Aorta (tissue), 5 donors: ENCODE measurements at places on chromosomes 7 and 10.

- H3K27ac ChIP-seq: no peak overlapping the region
- H3K4me3 ChIP-seq: no peak overlapping the region
- no peaks in the 10 kb centered on the region for H3K36me3 ChIP-seq
- no peaks in the 10 kb centered on the region for H3K27me3 ChIP-seq
- no peak for DNase-seq
- H3K4me1 ChIP-seq: no peaks in the 10 kb centered on the region
Observed at GRCh38 chr7:37068902-37069301, 344.6 kb upstream of the AOAH start.

- H3K27ac ChIP-seq: no peak overlapping the region
- DNase-seq: no peak
- no peaks in the 10 kb centered on the region for H3K27me3 ChIP-seq
- no peaks in the 10 kb centered on the region for H3K36me3 ChIP-seq
- no peaks in the 10 kb centered on the region for H3K4me1 ChIP-seq
Observed at GRCh38 chr10:70174058-70174741, 3.9 kb upstream of the SAR1A start.

- H3K4me3 ChIP-seq: no peak overlapping the region
- H3K36me3 ChIP-seq: no peaks in the 10 kb centered on the region
- DNase-seq: no peak
- no peak overlapping the region for H3K27ac ChIP-seq
Observed at GRCh38 chr7:16171928-16172327, 249.4 kb downstream of the CRPPA start.

DNA sequence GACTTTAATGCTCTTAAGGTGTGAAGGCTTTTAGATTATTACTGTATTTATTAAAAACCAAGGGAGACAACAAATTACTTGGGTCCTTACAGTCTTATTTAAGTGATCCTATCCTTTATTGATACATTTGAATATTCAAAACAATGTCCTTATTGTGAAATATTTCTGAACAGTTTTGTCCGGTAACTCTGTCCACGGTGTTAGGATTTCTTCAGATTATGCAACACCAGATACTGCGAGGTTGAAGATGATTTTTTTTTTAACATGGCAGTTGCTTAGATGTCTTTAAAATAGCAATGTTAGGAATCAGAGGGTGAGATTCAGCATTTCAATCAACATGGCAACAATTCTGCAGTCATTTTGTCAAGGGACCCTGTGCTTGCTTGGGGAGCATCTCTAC lies 176.5 kb downstream of the CSTF2T start:
- H3K36me3 ChIP-seq: no peaks in the 10 kb centered on the region
- H3K27me3 ChIP-seq: no peaks in the 10 kb centered on the region
- no peak for DNase-seq
- no peak overlapping the region for H3K4me3 ChIP-seq

DNA sequence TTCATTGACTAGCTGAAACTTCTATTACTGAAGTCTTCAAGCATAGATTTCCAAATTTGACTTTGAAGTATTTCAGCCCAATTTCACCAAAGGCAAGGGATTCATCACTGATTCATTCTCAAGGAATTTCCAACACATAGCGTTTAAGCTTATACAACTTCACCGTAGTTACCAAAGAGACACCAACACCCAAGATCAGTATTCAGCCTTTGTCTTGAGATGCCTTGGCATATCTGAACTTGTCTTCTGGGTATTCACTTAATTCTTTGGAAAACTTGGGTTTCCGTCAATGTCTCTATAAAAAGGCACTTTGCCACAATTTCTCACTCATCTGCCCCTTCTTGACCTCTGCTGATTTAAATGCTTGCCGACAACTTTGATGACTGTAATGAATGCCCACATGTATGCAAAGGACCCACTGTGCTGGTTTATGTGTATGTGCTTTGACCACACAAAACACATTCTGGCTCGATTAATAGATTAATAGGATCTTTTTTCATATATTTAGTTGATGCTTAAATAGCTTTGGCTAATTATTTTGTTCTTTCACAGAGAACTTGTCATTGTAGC lies 49.6 kb downstream of the TES start:
- no peak overlapping the region for H3K4me3 ChIP-seq
- peaks cover 2% of the 10 kb centered on the region for H3K36me3 ChIP-seq
- no peak overlapping the region for H3K27ac ChIP-seq
- no peak for DNase-seq
- no peaks in the 10 kb centered on the region for H3K27me3 ChIP-seq

DNA sequence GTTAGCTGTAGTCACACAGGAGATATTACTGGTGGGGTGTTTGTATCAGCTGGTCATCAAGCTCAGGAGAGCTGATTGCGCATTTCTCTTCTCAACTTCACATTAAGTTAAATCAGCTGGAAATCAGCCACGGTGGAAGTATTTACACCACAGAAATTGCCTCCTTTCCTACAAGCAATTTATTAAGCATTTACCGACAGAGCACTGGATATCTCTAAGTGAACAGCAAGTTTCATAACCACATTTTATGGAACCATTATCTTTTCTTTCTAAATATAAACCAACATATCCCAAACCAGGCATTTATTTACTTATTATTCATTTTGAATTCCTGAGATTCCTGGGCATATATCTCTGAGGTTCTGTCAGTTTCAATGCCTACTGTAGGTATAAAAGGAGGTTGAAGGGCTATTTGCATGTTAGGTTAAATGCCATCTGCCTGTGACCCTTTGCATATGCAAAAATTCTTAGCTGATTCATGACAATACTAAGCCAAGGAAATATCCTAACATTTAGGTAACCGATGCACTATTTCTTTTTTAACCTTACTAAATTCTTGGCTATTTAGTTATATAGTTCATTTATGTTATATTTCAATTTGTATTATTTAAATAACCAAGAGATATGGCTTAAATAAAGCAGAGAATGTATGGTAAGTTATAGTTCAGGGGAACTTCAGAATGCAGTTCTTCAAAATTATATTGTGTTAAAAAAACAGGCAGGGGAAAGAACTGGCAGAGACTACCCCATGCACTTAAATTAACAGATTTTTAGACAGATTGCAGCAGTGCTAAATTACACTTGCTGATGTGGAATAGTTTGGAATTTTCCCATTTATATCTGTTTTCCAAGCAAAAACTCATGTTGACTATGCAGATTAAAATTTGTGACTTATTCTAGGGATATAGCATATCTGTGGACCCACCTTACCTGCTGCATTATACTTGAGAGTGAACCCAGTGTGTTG lies 56.8 kb downstream of the DYNC1I1 start:
- peaks cover 2% of the 10 kb centered on the region for H3K36me3 ChIP-seq
- no peak overlapping the region for H3K4me3 ChIP-seq
- no peaks in the 10 kb centered on the region for H3K27me3 ChIP-seq
- no peak overlapping the region for H3K27ac ChIP-seq

GRCh38 chr7:65001291-65001814 lies 5.1 kb downstream of the ERV3-1 start:
- DNase-seq: no peak
- H3K4me3 ChIP-seq: no peak overlapping the region

- H3K4me1 ChIP-seq: no peaks in the 10 kb centered on the region
- no peak overlapping the region for H3K4me3 ChIP-seq
- DNase-seq: no peak
Observed at GRCh38 chr7:112101201-112101846, 104.9 kb downstream of the DOCK4 start.

GRCh38 chr7:2604608-2605174 lies 27.1 kb upstream of the TTYH3 start:
- H3K27ac ChIP-seq: no peak overlapping the region
- H3K4me3 ChIP-seq: no peak overlapping the region
- DNase-seq: no peak
- H3K4me1 ChIP-seq: no peaks in the 10 kb centered on the region
- H3K36me3 ChIP-seq: no peaks in the 10 kb centered on the region

- no peak for DNase-seq
- no peaks in the 10 kb centered on the region for H3K4me1 ChIP-seq
Observed at GRCh38 chr10:102255404-102255803, 10.1 kb downstream of the GBF1 start.

DNA sequence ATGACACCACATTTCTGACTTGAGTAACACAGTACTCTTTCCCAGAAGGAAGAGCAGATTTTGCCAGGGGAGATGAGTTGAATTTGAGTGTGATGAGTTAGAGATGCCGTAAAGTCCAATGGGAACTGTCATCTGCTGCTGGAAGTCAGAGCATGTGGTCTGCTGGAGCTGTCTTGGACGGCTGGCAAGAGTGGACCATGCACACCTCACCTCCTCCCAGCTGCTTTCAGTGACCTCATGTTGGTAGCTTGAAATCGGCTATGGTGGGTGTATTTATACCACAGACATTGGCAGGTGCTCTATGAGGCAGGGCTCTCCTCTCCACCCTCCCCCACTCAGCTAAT lies 82.3 kb downstream of the COL13A1 start:
- DNase-seq: no peak
- no peaks in the 10 kb centered on the region for H3K4me1 ChIP-seq
- H3K4me3 ChIP-seq: no peak overlapping the region
- no peak overlapping the region for H3K27ac ChIP-seq
- peaks cover 2% of the 10 kb centered on the region for H3K36me3 ChIP-seq

- H3K27me3 ChIP-seq: no peaks in the 10 kb centered on the region
- no peak for DNase-seq
- no peak overlapping the region for H3K4me3 ChIP-seq
- H3K4me1 ChIP-seq: no peaks in the 10 kb centered on the region
Observed at GRCh38 chr10:123642697-123643096, 23.5 kb upstream of the GPR26 start.

GRCh38 chr7:53470336-53470970 lies 435.0 kb downstream of the POM121L12 start:
- H3K27me3 ChIP-seq: no peaks in the 10 kb centered on the region
- no peak for DNase-seq
- H3K4me1 ChIP-seq: no peaks in the 10 kb centered on the region
- H3K27ac ChIP-seq: no peak overlapping the region

DNA sequence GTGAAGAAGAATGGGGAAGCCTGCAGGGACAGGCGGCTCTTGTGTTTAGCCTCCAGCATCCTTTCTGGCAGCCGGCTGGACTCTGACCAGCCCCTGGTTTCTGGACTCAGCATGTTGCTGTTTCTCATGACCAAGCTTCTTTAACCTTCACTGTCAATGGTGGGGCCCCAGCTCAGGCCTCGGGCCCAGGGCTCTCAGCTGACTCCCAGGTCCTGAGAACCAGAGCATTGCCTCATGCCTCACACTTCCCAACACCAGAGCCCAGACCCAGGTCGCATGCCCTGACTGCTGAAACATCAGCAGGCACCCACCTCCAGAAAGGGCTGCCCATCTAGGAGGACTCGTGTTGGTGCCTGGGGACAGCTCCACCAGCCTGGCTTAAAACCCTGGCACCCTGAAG lies 34.8 kb upstream of the FGFR2 start:
- H3K27ac ChIP-seq: no peak overlapping the region
- H3K27me3 ChIP-seq: no peaks in the 10 kb centered on the region
- no peak for DNase-seq
- H3K4me3 ChIP-seq: no peak overlapping the region
- no peaks in the 10 kb centered on the region for H3K36me3 ChIP-seq

DNA sequence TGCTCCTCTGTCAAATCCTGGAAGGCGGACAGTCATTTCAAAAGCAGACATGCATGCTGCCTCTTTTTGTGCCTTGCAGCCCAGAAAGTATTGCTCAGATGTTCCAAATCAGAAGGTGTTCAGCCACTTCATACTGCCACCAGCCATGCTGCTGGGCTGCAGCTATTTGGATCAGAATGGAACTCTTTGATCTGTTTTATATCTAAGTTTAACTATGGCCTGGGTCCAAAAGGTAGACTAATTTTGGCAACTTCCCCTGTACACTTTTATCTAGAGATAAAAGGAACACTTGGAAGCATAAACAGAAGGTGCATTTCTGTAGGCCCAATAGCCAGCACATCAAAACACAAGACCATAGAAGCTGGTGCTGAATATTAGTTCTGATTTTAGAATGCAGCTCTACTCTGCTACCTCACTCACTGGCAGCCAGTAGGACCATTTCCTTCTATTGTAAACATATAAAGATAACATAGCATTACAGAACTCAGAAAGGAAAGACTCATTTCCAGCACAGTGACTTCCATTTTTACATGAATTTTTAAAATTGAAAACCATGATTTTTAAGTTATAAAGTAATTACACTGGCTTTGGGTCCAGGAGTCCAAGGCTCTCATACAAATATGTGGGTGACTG lies 143.1 kb upstream of the CAV2 start:
- H3K27me3 ChIP-seq: no peaks in the 10 kb centered on the region
- no peaks in the 10 kb centered on the region for H3K36me3 ChIP-seq
- peak overlapping the region; percentile 91 for H3K27ac ChIP-seq
- peaks cover 15% of the 10 kb centered on the region for H3K4me1 ChIP-seq
- DNase-seq: no peak

GRCh38 chr10:120505056-120505455 lies 48.0 kb downstream of the PLPP4 start:
- H3K4me3 ChIP-seq: no peak overlapping the region
- no peak for DNase-seq
- H3K36me3 ChIP-seq: no peaks in the 10 kb centered on the region
- no peaks in the 10 kb centered on the region for H3K27me3 ChIP-seq

- H3K36me3 ChIP-seq: no peaks in the 10 kb centered on the region
- no peaks in the 10 kb centered on the region for H3K4me1 ChIP-seq
- H3K4me3 ChIP-seq: no peak overlapping the region
Observed at GRCh38 chr10:34889004-34889869, 74.1 kb upstream of the PARD3 start.

GRCh38 chr10:63744060-63744941 lies 223.1 kb downstream of the REEP3 start:
- no peak overlapping the region for H3K4me3 ChIP-seq
- no peaks in the 10 kb centered on the region for H3K4me1 ChIP-seq
- no peaks in the 10 kb centered on the region for H3K27me3 ChIP-seq
- no peaks in the 10 kb centered on the region for H3K36me3 ChIP-seq
- DNase-seq: no peak
- H3K27ac ChIP-seq: no peak overlapping the region

DNA sequence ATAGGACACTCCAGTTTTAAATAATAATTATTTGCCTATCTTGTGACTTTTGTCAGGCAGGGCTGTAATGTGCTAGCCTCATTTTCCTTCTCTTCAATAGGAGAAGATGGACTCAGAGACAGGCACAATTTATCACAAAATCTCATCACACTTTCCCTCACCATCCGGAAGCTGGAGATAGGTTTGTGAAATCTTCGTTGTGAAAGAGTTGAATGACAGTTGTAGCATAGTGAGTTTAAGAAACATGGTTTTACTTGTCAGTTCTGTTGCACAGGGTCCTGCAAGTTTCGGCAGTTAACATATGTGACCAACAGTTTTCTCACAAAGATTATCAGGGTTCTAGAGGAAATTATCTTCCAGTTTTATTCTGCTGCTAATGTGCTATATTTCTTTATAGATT lies 37.7 kb upstream of the MAP3K8 start:
- DNase-seq: no peak
- no peak overlapping the region for H3K4me3 ChIP-seq
- H3K36me3 ChIP-seq: no peaks in the 10 kb centered on the region
- H3K27ac ChIP-seq: no peak overlapping the region
- H3K27me3 ChIP-seq: no peaks in the 10 kb centered on the region

GRCh38 chr10:6022660-6023059 lies 39.5 kb downstream of the IL2RA start:
- no peak for DNase-seq
- H3K4me3 ChIP-seq: no peak overlapping the region
- H3K27me3 ChIP-seq: no peaks in the 10 kb centered on the region
- no peaks in the 10 kb centered on the region for H3K36me3 ChIP-seq
- no peak overlapping the region for H3K27ac ChIP-seq
- no peaks in the 10 kb centered on the region for H3K4me1 ChIP-seq

- no peak for DNase-seq
- H3K36me3 ChIP-seq: no peaks in the 10 kb centered on the region
- no peak overlapping the region for H3K4me3 ChIP-seq
- H3K27ac ChIP-seq: no peak overlapping the region
- no peaks in the 10 kb centered on the region for H3K4me1 ChIP-seq
Observed at GRCh38 chr10:23291551-23292334, 52.9 kb downstream of the C10orf67 start.
